ENCODE measurements at places on chromosomes 7 and 10.
A peak's percentile ranks its signal among the peaks of the same experiment; 100 is the strongest.

GRCh38 chr7:29892231-29892630 lies 85.9 kb downstream of the WIPF3 start:
- no peak for DNase-seq

DNA sequence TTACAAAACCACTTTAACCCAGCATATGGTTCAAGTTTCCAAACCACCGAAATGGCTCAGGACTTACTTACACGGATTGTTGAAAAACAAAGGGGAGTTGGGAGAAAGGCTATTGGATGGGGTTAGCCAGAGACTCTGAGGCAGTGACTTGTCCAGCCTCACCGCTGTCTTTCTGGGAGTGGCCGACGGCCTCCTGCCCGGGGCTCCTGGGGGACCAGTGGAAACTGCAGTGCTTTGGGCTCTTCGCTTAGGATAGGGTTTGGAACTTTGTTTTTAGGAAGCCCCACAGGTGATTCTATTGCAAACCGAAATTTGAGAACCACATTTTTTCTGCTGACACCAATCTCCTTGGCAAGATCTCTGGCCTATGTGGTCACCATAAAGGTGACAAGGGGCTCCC lies 38.1 kb upstream of the R3HCC1L start:
- no peak for DNase-seq

DNA sequence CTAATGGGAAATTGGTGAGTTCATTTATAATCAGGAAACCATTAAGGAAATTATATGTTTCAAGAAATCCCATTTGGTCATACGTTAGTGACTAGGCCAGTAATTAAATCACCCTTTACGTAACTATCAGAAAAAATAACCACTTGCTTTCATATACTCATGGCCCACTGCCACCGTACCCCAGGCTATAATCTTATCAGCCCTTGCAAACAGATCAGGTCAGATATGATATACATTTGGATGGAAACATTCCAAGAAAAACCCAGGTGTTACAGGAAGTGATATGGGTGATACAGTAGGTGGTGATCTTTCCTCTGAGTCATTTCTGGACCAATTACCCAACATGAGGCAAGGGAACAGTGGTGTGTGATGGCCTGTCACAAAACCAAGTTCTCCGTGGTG lies 481.0 kb upstream of the SEMA3A start:
- DNase-seq: peak; percentile 46

DNA sequence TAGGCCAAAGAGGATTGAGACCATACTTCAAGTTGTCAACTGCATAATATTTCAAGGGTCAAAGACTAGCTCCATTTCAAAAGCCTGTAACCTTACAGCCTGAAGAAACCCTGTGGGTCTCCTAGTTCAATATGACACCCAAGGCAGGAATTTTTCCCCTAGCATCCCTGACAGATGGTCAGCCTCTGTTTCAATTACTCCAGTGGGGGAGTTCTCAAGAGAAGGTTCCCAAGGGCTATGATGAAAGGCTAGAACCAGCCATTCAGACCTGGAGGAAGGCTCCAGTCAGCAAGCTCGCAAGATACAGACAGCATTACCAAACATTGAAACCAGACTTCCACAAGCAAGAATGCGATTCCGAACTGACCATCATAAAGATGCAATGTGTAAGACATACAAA lies 1.6 kb downstream of the HTR7 start:
- DNase-seq: no peak

DNA sequence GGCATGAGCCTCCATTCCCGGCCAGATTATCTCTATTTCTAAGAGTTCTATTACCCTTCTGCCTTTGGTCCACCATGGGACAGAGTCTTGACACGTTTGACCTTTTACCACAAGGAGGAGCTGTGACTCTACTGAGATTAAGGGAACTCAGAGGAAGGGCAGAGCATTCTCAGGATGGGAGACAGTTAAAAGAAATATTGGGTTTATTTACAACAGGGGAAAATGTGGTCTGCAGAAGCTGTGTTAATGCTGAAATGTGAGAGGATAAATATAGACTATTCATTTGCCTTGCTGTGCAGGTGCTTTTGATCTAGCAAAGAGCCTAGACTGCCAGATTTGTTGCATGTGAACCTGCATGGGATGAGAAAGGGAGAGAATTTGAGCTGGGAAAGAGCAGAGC lies 45.8 kb upstream of the PRSS58 start:
- no peak for DNase-seq

GRCh38 chr7:139354729-139355128 lies 5.0 kb upstream of the LUC7L2 start:
- no peak for DNase-seq

DNA sequence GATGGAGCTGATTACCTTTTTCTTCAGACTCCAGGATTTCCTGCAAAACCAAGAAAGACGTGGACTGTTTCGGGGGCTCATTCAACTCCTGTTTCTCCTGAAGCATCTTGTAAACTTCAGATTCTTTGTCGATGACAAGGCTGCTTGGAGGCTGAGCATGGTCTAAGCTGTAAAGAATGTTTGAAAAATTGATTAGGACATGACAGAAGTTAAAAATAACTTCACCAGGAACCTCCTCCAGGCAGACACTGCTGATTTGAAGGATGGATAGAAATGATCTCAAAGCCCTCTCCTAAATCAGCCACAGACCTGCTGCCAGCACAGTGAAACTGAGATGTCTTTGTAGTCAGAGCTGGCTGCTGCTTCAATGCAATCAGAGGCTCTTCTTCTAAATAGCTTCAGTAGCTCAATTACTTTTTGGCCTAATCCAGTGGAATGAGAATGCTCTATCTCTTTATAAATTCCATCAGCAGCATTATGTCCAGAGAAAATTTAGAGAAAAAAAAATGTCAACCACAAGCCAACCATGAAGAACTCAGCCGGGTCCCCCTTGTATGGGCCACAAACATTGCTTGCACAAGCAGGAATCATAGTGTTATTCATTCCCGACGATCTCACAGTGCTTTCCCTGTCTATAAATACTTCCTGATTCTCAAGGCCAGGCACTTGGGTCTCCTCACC lies 43.5 kb downstream of the PDLIM1 start:
- DNase-seq: no peak

DNA sequence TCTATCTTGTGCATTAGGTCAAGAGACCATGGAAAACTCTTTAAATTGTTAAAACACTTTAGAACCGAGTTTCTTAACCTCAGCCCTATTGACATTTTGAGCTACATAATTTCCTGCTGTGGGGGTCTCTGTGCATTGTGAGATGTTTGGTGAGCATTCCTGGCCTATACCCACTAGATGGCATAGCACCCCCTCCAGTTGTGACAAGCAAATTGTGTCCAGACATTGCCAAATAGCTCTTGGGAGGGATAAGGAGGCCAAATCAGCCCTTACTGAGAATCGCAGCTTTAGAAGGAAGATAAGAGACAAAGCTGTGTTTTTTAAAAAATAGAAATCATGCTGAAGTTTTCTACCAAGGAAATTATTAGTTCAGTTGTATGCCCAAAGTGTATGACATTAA lies 1158.5 kb upstream of the C7orf33 start:
- no peak for DNase-seq

DNA sequence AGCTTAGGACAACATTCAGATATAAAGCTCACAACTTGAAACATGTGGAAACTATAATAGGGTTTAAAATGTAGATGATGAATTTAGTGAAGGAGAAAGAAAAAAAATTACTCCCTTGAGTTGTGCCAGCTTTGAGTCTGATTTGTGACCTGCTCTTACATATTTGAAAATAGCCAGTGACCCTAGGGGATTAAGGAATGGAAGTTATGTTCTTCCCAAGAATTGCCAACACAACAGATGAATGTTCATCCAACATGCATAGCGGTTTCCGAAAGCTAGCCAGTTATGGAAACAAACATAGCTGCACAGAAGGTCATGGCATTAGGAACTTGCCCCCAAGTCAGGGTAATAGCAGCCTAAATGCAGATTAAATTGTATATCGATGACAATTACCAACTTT lies 10.8 kb downstream of the TMEM196 start:
- DNase-seq: no peak

DNA sequence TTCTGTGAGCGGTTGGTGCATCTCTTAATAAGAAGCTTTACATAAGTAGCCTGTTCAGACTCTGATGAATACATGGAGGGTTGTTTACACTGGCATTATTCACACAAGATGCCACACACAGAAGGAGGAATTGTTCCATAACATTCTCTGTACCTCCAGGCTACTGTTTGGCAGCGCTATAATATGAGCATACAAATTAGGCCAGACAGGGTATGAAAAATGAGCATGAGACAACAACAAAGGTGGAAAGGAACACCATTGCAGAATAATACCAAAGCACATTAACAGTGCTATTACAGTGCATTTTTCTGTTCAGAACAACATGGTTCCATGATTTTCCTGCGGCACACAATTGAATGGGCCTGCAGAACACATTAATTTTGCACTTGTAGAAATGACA lies 417.2 kb upstream of the C7orf33 start:
- peak; percentile 77 for DNase-seq

GRCh38 chr10:28559618-28560017 lies 26.7 kb downstream of the WAC start:
- no peak for DNase-seq

DNA sequence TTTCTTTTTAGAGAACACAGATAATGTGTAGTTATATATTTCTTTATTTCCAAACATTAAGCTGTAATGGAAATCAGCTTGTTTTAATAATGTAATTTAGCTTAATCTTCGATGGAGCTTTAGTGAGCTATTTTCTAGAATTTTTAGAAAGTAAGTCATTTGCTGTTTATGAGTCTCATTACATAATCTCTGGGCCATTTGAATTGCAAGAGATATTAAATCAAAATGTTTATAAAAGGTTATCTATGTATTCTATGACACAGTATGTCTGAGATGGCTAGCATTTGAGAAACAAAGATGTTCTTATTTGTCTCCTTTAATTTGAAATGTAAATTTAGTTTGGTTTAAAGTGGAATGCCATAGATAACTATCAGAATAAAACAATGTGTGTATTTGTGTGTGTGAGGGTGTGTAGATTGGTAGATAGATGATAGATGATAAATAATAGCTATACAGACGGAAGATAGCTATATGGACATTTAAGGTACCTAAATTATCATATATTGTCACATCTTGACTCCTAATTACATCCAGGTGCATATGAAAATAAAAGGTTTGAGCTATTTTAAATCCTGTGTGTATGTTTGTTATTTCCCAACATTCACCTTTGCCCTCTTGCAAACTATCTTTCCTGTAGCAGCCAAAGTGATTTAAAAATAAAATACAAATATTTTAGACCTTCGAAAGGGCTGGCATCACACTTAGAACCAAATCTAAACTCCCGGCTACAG lies 478.0 kb upstream of the KLF6 start:
- DNase-seq: no peak

- DNase-seq: no peak
These were observed 134.8 kb downstream of the CUL2 start for GRCh38 chr10:34955391-34955790.

DNA sequence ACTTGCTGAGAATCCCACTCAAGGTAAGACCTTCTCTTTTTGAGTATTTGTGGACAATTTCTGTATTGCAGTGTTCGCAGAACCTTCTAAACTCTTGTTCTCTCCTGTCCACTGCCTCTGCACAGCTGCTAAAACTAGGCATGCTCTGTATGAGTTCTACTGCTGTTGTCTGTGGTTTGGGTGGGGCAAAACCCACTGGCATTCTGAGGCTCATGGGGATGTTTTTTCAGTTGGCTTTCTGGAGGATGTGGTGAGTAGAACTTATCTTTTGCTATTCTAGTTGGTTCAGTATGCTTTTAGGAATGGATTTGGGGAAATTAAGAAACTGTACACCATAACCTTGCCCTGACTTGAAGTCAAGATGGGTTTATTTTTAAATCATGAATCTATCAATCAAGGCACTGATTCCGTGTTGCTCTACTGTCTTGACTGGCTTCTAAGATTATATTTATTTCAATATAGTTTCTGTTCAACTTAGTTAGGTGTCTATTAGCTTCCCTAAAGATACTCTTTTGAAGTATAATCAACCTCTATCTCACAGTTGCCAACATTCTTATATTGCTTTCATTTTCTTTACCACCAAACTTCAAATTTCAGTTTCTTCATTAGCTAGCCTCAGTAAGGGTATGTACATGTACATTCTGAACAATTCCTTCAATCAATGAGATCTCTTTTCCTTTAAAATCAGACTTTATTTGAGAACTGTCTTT lies 25.0 kb upstream of the C1GALT1 start:
- DNase-seq: no peak

- no peak for DNase-seq
These were observed 132.7 kb downstream of the ELAPOR2 start for GRCh38 chr7:86926732-86927131.

- DNase-seq: no peak
These were observed 11.5 kb downstream of the SGPL1 start for GRCh38 chr10:70827086-70827757.

GRCh38 chr7:122750389-122750788 lies 47.7 kb upstream of the RNF148 start:
- no peak for DNase-seq

DNA sequence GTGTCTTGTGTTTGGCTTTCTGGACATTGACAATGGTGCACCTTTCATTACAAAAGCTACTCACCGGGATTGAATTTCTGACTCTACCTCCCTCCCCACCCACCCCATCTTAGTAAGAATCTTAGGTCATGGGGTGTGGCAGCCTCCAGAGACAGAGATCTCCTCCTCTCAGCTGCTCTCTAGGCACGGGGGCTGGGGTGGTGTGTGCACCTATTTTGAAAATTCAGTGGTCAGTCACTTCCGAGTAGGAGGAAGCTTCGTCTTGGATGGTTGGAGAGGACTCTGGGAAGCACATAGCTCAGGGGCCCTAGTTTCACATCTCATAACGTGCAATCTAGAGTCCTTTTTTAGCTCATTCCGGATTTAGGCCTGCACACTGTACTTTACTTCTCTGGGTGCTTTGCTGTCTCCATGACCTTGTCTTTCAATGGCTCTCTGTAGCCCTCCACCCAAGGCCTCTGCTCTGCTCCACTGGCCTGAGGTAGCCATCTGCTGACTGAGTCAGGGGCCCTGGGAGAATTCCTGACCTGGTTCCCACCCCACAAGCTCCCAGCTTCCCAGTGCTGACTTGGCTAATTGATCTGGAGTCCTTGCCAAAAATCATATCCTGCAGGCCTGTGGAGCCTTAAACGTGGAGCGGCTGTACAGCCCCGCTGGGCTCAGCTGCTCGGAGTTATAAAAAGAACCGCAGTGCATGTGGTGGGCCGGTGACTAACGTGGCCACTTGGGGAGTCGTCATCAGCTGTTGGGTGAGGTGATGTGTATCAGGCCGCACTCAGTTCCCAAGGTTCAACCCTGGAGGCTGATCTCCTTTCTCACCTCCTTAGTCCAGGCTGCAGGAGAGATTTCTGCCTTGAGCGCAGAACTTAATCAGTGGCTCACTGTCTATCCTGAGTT lies 19.3 kb upstream of the ADAMTS14 start:
- no peak for DNase-seq

DNA sequence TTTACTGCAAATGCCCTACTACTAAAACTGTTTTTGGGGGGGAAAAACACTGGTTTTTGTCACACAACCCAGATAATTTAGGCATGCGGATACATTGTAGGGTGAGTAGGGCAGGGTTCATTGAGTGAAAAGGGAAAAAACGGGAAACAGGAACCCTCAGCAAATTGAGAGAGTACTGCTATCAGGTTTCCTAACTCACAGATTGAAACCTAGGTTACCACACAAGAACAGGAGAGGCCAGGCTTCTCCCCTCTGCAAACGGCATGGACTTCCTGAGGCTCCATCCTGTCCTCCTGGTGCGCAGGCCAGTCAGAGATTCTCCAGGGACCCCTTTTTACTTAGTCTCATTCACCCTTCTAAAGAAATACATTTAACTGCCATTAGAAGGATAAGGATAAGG lies 30.6 kb downstream of the AVL9 start:
- no peak for DNase-seq
